ENCODE measurements at places on chromosomes 4 and X. TPM values are rescaled to one million over a fixed set of nuclear protein-coding genes. Genes with fewer than 3 reads are reported as not detected.

SRPX gene
- total RNA-seq, result 329 TPM

FBXL5 gene
- total RNA-seq, result 86.1 TPM

CLCN3 gene
- total RNA-seq, result 37.5 TPM

PNMA6F gene
- total RNA-seq, result not detected

MGARP gene
- 4.0 TPM for total RNA-seq

BEND2 gene
- total RNA-seq, result not detected

TLR10 gene
- not detected for total RNA-seq

ADH6 gene
- not detected for total RNA-seq

TCEAL2 gene
- not detected for total RNA-seq

FSTL5 gene
- total RNA-seq, result not detected

GALNTL6 gene
- not detected for total RNA-seq

KLHL4 gene
- total RNA-seq, result under 0.01 TPM

SLITRK4 gene
- total RNA-seq, result not detected

PF4V1 gene
- 1.9 TPM for total RNA-seq

AP1S2 gene
- 20.3 TPM for total RNA-seq

AKAP4 gene
- total RNA-seq, result not detected

GC gene
- total RNA-seq, result not detected

XG gene
- 6.1 TPM for total RNA-seq

SOD3 gene
- 22.5 TPM for total RNA-seq

RTL3 gene
- not detected for total RNA-seq

ZFYVE28 gene
- 9.9 TPM for total RNA-seq

CCDC120 gene
- total RNA-seq, result 0.63 TPM

CAMK2D gene
- total RNA-seq, result 172 TPM
